Activated CD4-positive, alpha-beta T cell treated with anti-CD3 and anti-CD28 coated beads, Interleukin-2, amount 50 U/mL, for 24 hours (primary cell): ENCODE measurements at places on chromosomes 6 and 20.

DNA sequence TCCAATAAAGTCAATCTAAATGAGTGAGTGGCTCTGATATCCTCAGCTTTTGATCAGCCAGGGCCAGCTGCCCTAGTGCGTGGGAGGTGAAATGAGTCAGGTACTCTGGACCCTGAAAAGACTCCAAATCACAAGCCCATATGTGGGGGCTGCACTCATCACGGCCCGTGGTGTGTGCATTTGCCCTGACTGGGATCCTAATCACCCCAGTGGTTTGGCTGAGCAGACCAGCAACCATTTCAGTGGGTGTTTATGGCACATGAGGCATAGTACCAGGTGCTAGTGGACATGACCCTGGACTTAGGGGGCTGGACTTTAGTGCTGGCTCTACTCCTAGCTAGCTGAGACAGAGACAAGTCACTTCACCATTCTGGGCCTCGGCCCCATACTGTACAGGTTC is 39.4 kb downstream of the SCML4 start:
- DNase-seq: no peak

DNA sequence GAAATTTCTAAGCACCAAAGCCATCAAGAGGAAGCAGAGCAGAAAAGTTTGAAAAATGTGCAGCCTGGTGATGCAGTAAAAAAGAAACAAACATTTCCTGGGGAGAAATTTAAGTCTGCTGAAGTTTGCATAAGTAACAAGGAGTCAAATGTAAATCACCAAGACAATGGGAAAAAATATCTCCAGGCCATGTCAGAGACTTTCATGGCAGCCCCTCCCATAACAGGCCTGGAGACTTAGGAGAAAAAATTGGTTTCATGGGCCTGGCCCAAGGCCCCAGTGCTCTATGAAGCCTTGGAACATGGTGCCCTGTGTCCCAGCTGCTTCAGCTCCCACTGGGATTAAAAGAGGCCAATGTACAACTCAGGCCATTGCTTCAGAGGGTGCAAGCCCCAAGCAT is 30.1 kb upstream of the EPM2A start:
- no peak for DNase-seq

- no peak for DNase-seq
These were observed 3.4 kb downstream of the KCNB1 start for GRCh38 chr20:49478754-49479689.

GRCh38 chr20:8423482-8423881 is 291.4 kb downstream of the PLCB1 start:
- DNase-seq: no peak

- DNase-seq: no peak
These were observed 559 bp downstream of the APMAP start for GRCh38 chr20:24991897-24992486.
